ENCODE measurements at places on chromosomes 2 and 18.

- no peak for DNase-seq
Measured at GRCh38 chr2:223107825-223108224, 55.8 kb downstream of the KCNE4 start.

- DNase-seq: no peak
Measured at GRCh38 chr18:42052122-42052708, 97.2 kb downstream of the PIK3C3 start.

GRCh38 chr2:49306925-49307324, 152.6 kb upstream of the FSHR start:
- DNase-seq: no peak

- DNase-seq: no peak
Measured at GRCh38 chr2:64629875-64630274, 23.8 kb downstream of the SERTAD2 start.

- no peak for DNase-seq
Measured at GRCh38 chr2:7450188-7450832, 533.1 kb downstream of the RNF144A start.

DNA sequence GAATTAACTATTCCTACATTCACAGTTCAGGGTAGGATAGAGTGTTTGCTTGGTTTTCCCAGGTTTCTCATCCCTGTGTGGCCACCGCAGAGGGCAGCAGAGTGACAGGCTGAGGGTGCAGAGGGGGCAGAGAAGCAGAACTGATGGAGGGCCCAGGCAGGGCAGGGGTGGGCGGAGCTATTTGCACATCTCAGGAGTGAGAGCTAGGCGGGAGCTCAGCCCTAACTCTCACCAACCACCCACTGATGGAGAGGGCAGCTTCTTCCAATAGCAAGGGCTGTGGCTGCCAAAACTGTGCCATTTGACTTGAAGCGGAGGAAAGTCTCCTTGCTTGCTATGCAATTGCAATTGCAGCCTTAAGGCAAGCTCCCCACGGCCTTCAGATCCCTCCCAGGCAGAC, 12.0 kb upstream of the DARS1 start:
- no peak for DNase-seq

DNA sequence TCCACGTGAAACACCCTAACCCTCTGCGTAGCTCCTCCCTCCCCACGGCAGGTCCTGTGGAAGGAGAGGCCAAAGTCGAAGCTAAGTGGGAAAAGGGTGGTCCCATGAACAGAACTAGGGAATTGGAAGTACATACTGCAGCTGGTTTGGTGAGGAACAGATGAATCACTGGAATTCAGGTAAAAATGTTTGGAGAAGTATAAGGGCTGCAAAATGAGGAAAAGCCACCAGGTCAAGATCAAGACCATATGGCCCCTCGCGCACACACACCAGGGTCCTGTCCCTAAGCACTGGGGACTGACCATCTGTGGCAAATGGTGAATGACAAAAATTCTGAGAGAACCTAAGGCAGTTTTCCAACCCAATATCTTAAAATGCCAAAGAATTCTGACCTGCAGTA, 3.1 kb downstream of the PARD6G start:
- no peak for DNase-seq

DNA sequence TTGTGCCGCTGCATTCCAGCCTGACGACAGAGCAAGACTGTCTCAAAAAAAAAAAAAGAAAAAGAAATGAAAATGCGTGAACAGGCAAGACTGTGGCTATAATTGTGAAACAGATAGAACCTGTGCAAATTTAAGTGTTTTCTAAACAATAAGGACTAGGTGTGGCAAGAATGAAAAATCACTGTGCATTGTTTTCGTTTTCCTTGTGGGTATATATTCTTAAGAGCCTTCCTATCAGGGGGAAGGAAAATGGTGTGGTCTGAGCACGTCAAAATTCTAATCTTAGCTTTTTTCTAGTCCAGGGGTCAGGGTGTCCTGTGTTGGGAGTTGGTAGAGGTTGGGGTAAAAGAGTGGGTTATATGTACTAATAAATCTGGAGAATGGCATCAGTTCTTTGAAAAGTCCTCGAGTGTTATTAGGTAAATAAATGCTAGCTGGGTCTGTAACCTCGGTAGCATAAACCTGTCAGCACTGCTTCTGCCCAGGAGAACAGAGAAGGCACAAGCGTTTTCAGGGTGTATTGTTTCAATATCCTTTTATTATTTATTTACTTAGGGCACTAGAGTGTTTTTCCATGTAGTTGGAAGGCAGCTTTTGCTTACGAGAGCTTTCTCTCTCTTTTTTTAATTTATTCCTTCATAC, 11.6 kb downstream of the ATP6V1C2 start:
- DNase-seq: no peak

DNA sequence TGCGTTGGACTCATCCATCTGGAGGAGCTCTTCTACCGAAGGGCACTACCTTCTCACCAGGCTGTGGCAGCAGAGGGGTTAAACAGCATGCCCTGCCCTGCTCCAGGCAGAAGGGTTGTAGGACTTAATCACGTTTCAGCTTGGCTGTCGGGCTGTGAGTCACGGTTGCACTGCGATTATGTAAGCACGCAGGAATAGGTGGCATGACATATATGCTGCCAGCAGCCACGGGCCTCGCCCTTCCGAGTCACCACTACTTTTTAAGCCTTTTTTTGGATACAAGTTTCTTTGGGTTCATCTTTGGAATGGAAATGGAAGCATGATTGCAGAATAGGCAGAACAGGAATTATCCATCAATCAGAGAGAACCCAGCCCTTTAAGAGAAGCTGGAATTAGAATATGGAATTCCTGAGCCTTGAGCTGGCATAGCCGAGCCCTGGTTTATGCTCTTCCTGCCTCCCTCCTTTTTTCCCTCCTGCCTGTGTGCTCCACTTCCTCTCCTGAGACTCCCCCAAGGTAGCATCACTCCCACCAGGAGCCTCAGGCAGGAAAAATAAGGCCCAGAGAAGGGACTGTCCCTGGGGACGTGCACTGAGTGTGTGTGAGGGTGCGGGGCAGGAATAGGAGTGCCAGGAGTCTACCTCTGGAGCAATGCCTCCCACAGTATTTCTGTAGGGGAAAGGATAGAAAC, 86.8 kb downstream of the SEMA4F start:
- no peak for DNase-seq

- no peak for DNase-seq
Measured at GRCh38 chr2:225740086-225740485, 340.6 kb downstream of the NYAP2 start.

DNA sequence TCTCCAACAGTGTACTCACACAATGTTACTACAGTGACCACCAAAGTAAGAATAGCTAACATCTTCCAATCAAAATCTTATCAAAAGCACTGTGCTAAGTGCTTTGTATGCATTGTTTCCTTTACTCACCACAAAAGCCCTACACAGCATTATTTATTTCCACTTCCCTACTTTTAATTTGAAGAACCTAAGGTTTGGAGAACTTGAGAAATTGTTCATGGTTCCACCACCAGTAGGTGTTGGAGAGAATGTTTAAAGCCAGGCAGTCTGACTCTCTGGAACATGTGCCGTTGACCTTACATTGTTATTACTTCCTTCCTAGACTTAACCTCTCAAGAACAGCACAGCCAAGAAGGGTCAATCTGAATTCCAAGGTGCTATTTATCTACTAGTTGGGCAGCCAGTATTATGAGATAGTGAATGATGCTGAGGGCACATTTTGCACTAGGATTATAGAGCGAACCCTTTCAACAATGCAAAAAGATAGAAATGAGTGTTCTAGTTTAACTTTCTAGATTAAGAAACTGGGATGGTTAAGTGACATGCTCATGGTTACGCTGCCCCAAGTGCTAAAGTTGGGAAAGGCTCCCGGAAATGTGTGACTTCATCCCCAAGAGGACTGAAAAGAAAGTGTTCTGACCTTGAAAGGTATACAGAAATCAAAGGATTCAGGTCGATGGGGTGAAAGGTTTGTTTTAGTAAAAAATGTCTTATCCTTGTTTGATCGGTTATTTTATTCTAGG, 55.2 kb upstream of the FAM136A start:
- DNase-seq: no peak

DNA sequence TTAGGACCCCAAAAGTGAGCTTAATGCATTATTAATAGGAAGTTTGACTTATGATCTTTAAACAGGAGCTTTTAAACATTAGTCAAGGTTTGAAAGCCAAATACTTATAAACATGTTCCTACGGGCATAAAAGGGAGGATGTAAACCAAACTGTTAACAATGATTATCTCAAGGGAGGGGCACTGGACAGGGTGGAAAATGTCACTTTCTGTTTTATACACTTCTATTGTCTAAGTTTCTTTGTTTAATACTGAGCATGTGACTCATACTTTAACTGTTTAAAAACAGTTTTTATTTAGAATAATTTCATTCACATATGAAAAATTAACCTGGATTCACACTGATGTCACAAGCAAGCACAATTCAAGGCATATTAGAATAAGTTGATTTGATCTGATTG, 18.3 kb upstream of the ITGA6 start:
- no peak for DNase-seq

GRCh38 chr2:121810959-121811853, 55.8 kb downstream of the TSN start:
- DNase-seq: no peak

- no peak for DNase-seq
Measured at GRCh38 chr2:24539258-24539657, 48.2 kb downstream of the NCOA1 start.

DNA sequence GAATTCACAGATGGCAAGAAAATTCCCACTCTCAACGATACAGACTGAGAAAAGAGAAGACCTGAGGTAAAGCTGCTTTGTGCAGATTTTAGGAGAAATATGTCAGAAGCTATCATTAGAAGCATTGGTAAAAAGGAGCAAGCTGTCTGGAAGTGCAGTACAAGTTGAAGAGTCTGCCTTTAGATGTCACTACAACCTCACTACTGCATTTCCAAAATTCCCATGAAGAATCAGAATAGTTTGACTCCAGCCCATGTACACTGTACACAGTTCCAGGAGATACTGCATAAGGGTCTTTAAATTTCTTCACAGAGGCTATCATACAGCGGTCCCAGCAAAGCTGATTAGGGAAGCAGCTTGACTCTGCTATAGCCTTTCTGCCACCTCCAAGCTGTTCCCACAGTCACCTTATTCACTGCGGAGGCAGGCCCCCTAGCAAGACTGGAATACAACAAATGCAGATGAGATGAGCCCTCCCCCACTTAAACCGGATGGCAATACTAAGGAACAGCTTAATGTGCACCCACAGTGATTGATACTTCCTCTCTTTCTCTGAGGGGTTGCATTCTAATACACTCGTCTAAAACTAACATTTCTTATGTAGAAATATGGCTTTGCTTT, 527.4 kb downstream of the TMEM182 start:
- DNase-seq: no peak

DNA sequence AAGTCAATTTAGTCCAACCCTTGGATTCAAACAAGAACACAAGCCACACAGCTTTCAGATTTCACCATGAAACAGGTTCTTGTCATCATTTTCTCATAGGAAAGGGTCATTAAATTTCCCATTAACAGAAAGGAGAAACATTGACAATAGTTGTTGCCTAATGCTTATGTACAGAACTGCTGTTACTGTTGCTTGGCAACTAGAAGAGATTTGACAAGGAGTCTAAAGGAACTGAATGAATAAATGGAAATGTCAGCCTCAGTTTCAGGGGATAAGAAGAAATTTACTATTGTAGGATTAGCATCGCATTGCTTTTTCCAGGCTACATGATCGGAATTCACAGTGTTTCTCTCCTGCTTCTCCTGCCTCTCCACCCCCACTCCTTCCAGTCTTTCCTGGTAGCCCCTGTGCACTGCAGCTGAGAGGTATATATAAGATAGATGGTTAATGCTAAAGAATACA, 90.3 kb downstream of the SPATS2L start:
- DNase-seq: no peak

DNA sequence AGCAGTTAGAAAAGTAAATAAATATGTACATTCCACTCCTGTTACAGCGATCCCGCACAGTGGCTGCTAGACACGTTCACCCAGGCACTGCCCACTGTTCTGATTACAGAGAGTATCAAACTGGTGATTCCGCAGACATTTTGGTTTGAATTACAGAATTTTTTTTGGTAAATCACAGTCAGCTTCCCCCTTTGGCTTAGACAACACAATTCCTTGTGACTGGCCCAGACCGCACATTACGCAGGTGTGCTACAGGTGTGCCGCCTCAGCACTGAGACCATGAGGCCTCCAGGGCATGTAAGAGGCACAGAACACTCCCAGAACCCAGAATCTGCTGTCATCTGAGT, 112.3 kb downstream of the PXDN start:
- DNase-seq: no peak

GRCh38 chr2:21042958-21043743, 722 bp downstream of the APOB start:
- DNase-seq: no peak

GRCh38 chr2:140451324-140451723, 1671.1 kb upstream of the NXPH2 start:
- DNase-seq: no peak

DNA sequence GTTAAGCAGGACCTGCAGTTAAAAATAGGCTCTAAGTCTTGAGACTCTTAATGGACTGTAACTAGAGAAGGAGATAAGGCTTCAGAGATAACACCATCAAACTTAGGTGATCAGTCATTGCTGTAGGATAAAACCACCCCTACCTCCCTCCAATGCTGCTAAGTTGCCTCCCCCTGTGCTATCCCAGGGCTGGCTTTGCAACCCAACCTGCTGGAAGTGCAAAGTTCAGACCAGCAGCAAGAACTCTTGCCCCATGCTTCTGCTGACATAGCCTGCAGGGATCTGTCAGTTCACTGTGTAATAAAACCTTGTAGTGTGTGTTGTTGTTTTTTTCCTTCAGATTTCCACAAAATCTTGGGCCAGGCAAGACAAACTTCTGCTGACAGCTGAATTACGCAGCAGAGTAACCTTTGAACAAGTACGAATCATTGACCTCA, 57.4 kb upstream of the EPB41L3 start:
- no peak for DNase-seq

DNA sequence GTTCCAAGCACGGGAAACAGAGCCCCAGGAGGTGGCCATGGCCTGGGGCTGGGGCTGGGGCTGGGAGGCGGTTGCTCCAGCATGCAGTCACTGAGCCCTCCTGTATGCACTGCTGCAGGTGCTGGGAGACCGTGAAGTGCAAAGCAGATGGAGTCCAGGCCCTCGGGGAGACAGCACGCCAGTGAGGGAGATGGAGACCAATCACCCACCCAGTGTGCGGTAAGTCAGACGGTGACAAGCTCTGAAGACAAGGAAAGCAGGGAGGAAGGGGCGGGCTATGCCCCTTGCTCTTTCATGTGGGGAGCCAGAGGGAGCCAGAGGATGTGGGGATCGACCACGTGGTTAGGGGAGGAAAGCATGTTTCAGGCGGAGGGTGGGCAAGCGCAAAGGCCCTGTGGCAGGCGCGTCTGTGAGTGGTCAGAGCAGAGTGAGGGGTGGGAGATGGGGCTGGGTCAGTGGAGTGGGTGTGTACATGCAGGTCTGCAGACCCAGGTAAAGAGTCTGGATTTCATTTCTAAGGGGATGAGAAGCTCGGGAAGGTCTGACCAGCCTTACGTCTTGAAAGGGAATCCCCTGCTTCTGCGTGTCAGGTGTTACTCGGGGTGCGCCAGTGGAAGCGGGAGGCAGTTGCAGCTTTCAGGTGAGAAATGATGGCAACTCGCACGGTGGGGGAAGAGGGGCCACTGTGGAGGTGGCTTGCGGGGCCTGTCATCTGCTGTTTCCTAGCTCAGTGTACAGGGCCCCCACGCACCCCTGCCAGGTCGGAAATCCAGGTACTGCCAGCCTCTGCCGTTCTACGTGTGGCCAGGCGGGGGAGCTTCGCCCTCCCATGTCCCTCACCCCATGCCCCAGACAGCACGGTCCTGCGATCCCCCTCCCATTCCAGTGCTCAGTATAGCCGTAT, 19.4 kb downstream of the RRM2 start:
- DNase-seq: no peak

- no peak for DNase-seq
Measured at GRCh38 chr18:78911751-78912283, 67.8 kb upstream of the SALL3 start.
